H4 (cell line): ENCODE measurements at places on chromosomes 6 and 20.

GRCh38 chr20:44979090-44979621, 12.8 kb downstream of the STK4 start:
- DNase-seq, result peak; percentile 70

GRCh38 chr6:108896111-108896661, 48.0 kb downstream of the ARMC2 start:
- peak; percentile 19 for DNase-seq

DNA sequence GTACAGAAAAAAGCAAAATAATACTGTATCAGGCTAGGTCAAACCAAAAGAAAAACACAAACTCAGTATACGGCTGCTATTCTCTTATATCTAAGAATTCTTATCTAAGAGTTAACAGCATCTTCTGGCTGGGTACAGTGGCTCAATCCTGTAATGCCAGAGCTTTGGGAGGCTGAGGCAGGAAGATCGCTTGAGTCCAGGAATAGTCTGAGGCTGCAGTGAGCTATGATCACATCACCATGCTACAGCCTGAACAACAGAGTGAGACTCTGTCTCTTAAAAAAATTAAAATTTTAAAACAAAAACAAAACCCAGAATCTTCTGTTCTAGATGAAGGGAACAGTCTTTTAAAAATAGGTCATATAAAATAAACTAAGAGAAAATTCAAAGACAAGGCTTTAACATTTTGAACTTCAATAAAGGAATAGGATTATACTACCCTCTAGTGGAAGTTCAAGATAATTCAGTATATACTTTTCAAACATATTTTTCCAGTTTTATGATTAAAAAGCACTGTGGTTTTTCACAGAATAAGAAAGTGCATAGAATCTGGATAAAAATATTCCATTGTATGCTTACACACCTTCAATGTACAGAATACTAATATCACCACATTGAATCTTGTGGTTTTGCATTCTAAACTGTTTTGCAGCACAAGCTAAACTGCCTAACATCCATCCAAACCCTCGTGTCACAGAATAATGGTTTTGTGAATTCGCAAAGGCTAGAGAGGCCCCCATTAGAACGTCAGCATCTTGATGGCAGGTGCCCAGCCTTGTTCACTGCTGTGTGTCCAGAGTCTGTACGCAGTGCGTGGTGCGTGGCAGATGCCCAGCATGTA, 39.3 kb downstream of the DTNBP1 start:
- DNase-seq, result no peak

- DNase-seq, result no peak
These were observed 284.0 kb downstream of the KCNQ5 start for GRCh38 chr6:72905705-72906478.

DNA sequence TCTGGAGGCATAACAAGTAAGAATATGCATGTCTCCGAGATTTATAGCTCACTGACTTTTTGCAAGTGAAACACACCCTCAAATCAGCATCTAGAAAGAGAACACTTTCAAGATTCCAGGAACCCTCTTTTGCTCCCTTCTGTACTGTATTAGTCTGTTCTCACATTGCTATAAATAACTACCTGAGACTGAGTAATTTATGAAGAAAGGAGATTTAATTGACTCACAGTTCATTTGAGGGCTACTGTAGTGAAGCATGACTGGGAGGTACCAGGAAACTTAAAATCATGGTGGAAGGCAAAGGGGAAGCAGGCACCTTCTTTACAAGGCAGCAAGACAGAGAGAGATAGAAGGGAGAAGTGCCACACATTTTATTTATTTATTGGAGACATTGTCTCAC, 269.9 kb downstream of the UTRN start:
- DNase-seq, result no peak

DNA sequence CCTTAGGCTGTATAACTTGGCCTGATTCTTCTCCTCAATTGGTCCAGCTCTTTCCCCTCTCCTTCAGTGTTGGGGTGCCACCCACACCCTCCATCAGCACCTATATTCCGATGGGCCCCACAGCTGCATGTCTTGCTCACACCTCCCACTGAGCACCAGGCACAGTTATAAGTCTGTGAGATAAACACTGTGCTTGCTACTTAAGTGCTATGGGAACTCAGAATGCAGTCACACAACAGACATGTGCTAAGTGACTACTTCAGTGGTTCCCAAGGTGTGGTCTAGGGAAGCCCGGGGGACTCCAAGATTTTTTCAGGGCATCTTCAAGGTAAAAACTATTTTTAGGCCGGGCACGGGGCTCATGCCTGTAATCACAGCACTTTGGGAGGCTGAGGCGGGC, 7.3 kb downstream of the ZC3H12D start:
- DNase-seq, result no peak

DNA sequence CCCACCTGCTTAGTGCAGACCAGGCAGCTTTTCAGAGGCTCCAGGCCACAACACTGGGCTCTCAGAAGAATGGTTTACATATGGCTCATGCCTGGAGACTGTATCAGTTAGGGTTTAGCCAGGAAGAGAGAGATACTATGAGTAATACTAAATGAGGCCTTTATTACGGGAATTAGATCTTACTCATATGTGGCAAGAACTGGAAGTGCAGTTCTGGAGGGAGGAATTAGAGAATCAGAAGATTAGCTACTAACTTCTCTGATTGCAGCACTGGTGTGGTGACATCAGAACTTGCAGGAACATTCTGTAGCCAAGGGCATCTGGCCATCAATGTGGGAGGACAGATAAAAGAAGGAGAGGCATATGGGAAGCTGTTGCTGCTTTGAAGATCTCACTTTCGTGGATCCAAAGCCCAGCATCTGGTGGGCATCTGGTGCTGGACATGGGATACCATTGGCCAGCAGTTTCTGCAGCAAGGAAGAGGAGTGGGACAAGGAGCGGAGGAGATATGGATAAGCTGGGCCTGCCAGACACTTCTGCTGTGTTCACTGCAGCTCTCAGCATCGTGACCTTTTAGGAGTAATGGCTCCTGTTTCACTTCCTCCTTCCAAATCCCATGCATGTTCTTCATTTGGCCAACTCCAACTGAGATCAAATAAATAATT, 248.5 kb downstream of the BTBD3 start:
- DNase-seq, result peak; percentile 91

GRCh38 chr20:38108986-38109541, 56.0 kb downstream of the TGM2 start:
- no peak for DNase-seq

GRCh38 chr6:2396846-2397630, 151.6 kb upstream of the GMDS start:
- peak; percentile 92 for DNase-seq

DNA sequence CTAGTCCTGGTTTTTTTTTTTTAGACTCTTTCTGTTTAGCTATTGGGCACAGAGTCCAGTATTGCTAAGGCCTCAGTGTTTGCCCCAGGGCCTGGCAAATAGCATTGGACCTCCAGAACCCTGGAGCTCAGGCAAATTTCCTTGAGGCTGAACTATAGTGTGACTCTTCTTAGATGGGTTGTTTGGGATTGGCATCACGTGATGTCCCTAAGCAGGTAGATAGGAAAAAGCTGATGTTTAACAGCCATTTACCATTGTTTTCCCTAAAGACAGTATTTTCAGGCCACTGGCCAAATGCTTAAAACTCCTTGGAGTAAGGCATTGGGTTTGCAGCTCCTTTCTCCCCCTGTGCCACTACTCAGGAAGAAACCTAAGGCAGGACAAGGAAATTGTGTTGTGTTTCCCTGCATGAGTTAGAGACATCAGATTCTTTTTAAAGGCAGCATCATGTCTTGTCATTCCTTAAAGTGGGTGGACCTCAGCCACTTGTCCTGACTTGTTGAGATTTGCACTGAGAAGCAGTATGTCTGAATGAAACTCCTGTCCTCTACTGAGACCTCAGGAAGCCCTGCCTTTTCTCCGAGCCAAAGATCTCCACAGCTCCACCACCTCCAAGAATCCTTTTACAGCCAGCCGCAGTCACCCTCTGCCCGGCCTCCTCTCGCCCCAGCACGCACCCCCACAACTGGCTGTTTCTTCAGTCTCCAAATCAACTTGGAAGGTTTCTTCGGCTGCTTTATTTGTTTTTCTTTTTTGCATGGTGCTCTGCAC, 46.2 kb upstream of the RNF144B start:
- DNase-seq, result no peak

- DNase-seq, result no peak
These were observed 45.1 kb downstream of the SYTL3 start for GRCh38 chr6:158694913-158695312.

DNA sequence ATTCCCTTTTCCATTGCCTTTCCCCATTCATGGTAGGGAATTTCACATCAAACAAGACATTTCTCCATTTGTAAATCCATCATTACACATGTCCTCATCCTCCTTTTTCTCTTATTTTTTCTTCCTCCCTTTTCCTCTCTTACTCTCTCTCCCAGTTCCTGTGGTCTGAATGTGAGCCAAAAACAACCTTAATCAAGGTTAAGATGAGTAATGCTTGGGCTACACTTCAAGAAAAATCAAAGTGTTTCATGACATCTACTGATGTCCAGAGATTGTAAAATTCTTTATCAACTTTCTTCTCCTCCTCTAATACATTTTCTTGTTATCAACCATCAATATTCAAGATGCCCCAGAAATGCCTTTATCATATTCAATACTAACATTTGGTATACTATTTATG, 208.0 kb upstream of the PRND start:
- peak; percentile 49 for DNase-seq

DNA sequence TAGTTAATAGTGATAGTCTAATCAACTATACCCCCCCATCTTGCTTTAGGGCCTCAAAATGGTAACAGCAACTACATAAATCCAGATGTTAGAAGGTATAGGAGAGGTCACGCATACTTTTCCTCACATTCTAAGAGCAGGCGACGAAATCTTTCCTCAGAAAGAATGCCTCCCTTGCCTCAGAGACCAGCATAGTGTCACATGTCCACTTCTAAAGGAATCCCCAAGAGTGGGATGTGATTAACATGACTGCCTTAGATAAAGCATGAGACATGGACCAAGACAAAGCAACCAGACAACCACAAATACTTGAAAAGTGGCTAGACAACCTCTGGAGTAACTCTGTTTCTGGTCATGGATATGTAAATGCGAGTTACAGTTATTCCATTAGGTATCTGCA, 710.7 kb downstream of the EYS start:
- DNase-seq, result no peak

GRCh38 chr6:99014061-99014460, 66.3 kb upstream of the FBXL4 start:
- no peak for DNase-seq

DNA sequence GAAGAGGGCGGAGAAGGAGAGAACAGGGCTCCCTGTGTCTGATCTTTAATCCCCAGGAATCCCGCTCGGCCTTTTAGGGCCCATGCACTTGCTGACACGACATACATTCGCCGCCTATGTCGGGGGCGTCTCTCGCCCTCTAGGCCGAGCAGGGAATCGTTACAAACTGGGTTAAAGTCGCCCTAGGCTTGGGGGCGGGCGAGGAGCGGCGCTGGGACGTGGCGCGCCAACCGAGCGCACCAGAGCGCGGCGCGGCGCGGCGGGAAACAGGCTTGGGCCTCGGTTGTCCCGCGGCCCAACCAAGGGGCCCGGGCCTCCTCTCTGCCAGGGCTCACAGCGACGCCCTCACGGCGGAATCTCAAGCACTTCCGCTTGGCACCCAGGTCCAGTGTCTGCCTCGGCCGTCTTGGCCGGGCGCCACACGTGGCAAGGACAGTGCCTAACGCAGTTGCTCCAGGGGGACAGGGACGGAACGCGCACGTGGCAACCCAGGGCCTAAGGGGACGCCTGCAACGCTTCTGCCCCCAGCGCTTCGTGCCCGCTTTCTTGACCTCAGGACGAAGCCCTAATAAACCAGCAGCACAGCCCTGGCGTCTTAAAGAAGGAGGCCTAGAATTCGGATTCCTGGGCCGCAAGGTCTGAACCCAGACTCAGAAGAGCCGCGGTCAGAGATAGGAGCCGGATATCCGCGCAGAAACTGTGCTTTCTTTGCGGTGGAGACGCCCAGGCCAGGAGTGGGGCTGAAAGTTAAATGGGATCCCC, 71.5 kb downstream of the NCR2 start:
- DNase-seq, result no peak
